ENCODE measurements at places on chromosomes 5 and 9.

- DNase-seq = no peak
Observed at GRCh38 chr5:44260793-44261192, 128.4 kb downstream of the FGF10 start.

- DNase-seq = no peak
Observed at GRCh38 chr5:24606971-24607370, 37.8 kb downstream of the CDH10 start.

DNA sequence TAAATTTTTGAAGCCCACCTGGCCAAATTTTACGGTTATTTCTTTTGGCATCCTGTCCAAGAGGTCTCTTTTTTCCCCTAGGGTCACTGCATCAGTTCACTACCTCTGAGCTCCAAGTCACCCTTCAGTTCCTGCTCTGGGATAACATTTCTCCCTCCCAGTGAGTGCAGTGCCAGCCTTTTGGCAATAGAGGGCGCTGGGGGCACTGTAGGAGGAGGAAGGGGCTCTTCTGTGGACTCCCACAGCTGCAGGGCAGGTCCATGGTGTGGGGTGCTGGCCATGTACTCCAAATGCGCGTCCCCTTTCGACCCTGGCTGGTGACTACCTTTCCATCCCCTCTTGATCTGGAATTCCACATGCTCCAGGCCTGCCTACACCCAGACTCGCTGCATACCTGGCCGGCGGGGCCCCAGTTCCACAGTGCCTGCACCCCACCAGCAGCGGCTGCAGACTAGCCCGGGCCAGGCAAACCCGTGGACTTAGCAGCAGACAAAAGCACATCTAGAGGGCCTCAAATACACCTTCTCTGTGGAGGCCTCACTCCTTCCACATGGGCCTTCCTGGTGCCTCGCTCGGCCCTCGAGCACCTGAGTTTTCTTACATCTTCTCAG is 20.3 kb upstream of the NINJ1 start:
- no peak for DNase-seq

DNA sequence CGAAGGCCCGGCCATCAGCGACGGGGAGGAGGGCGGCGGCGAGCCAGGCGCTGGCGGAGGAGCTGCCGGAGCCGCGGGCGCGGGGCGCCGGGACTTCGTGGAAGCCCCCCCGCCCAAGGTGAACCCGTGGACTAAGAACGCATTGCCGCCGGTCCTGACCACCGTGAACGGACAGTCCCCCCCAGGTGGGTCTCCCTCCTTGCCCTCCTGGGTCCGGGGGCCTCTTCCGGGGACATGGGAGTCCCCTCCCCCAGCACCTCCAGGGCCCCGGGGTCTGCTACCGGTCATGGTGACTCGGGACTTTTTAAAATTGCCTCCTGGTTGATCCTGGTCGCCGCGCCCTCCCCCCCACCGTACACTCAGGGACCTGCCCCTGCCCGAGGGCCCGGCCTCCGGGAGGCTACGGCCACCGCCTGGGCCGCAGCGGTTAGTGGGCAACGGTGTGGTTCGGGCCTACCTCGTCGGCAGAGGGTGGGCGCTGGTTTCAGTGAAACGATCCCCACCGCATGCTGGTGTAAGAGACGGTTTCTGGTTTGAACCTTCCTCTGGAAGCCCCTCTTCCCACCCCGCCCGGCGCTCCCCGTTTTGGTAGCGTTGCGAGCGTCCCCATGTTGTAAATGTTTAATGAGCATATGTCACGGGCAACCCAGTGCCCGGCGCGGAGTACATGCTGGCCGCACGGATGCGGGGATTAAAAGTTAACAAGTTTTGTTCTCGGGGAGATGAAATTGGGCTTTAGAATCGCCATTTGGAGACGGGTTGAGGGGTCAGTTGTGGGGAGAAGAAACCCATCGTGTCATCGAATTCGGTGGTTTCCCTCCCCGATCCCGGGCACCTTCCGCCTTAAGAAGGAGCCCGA is 1.1 kb downstream of the LARP1 start:
- no peak for DNase-seq

DNA sequence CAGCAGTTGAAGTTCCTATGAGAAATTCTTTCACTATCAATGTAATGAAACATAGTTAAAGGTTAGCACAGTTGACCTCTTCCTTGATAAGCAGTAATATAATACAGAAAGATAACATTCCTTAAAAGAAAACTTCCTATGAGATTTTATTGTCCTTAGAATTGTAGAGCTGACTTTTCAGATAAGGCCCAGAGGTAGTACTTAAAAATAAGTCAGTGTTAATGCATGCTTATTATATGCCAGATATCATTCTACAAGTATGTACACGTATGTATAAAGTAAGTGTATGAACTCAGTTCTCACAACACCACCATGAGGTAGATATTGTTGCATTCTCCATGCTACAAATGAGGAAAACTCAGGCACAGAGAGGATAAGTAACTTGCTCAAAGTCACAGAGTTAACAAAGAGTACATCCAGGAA is 15.3 kb downstream of the AP3S1 start:
- no peak for DNase-seq

DNA sequence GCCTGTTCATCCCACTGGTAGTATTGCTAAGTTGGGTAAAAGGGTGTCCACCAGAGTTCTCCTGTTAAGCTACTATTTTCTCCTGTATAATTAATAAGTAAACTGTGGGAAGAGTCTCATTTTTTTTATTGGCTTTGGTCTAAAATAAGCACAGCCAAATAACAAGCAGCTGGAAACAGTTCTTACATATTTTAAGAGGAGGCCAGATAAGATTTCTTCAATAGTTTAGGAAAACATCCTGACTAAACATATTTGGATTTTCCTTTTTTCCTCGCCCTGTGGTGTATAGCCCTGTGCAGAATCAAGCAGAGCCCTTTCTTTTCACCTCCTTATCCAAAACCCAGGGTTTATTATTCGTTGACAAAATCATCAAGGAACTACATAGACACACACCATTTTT is 122.2 kb upstream of the ZNF608 start:
- no peak for DNase-seq

- no peak for DNase-seq
Observed at GRCh38 chr5:15612915-15613635, 113.1 kb downstream of the FBXL7 start.

DNA sequence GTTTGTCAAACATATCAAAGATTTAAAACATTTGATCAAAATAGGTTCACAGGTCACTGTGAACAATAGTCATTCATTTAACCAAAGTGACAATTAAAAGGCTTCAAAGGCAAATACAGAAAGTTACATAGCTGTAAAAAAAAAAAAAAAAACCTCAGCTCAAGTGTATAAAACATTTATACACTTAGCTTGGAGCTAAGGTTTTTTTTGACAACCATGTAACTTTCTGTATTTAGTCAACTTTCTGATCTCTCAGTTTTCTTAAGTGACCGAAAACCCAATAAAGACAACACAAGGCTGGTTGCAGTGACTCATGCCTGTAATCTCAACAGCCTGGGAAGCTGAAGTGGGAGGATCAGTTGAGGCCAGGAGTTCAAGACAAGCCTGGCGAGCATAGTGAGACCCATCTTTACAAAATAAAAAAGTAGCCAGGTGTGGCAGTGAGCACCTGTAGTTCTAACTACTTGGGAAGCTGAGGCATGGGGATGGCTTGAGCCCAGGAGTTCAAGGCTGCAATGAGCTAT is 16.4 kb upstream of the UBTD2 start:
- DNase-seq = no peak

DNA sequence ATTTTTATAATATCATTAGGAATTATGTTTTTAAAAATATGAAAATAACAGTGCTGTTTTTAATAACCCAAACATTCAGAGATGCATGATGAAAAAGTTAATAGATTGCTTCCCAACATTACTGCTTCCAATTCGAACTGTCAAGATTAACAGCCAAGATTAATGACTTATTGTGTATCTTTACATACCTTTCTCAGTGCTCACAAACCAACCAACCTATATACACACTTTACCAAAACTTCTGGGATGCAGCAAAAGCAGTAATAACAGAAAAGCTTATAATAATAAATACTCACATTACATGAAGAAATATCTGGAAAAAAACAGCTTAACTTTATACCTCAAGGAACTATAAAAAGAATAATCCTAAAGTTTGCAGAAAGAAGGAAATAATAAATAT is 82.1 kb downstream of the TMEM232 start:
- DNase-seq = no peak

- no peak for DNase-seq
Observed at GRCh38 chr5:28822071-28822470, 1783.7 kb upstream of the CDH9 start.

DNA sequence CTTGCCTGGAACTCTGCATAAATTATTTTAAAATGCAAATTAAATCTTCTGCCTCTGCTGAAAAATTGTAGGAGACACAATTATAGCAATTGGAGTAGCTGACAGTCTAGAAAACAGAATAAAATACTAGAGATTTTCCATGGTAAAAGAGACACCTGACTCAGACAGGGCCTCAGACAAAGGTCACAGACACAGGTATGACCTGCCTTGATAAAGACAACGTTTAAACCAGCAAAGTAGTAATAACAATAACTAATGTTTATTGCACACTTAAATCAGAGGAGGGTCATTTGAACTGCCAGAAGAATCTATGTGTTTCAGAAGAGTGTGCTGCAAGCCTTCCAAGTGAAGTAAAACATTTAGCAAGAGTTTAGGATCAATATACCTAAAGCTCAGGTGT is 3.9 kb downstream of the SOWAHA start:
- no peak for DNase-seq

DNA sequence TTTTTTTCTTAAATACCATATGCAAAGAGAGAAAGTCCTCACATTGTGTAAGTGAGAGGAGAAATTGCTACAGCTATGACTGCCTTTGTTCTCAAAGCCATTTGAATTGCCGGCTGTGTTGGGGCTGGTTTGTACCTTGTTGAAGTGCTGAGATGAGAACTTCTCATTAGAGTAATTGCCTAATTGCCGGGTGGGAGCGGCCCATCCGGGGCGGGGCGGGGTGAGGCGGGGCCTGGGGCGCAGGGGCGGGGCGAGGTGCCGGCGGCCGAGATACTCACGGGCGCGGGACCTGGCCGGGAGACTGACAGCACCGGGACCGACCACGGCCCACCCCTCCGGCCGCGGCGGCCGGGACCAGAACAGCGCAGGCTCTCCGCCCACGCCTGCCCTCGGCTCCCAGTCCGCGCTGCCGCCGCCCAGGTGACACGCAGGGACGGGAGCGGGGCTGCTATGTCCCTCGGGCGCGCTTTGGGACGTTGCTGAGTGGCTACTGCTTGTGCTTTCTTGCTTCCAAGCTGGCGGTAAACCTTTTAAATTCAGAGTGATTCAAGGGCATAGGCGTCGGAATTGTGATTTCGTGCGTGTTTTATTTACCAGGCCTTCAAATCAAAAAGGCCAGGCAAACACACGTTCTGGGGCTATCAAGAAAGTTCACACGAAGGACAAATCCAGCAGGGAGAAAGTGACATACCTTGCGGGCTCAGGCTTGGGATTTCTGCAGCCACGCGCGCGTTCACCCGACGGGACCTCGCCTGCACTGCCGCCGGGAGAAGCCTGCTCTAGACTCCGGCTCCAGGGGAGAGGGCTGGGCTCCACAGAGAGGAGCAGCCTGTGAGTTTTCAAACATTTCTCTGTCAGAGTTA is 269.1 kb downstream of the FANCC start:
- DNase-seq = no peak

DNA sequence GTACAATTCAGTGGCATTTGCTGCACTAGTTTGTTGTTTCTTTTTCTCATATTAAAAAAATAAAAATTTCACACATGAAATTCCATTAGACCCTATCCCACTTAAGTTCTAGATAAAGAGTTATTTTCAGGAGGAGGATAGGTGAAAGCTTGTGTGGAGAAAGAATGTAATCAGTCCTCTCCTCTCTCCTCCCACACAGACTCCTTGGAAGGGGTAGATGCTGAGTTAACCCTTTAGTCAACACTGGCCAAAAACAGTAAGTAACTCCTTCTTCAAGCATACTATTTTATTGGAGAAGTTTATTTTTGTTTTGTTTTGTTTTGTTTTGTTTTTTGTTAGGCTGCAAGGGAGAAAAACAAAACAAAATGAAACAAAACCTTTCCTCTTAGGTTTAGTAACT is 30.6 kb upstream of the LMNB1 start:
- DNase-seq = no peak

DNA sequence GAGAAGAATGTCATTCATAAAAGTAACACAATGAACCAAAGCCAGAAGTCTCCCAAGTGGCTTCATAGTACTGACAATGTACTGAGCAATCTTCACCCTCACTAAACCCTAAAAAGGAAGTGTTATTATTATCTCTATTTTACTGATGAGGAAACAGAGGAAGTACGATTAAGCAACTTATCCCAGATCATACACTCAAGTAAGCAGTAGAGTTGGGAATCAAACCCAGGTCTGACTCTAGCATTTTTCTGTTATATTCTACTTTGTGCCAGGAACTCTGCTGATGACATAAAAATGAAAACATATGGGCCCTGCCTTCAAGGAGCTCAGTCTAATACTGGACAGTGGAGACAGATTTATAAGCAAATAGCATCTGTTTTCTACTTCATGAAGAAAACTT is 109.2 kb downstream of the RAPGEF6 start:
- no peak for DNase-seq

GRCh38 chr5:121086671-121087070 is 622.6 kb downstream of the PRR16 start:
- no peak for DNase-seq

DNA sequence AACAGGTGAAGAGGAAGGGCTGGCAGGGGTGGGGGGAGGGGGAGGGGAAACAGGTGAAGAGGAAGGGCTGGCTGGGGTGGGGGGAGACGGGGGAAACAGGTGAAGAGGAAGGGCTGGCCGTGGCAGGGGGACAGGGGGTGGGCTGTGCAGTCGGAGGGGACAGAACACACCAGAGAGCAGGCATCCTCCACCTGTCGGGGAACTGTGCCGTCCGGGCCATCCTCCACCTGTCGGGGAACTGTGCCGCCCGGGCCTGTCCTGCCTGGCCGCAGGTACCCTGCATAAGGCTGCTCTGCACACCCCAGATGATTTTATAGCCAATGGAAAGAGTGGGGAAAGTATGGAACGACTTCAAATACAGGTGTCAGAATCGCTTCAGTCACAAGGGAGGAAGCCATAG is 32.5 kb upstream of the PPP1R26 start:
- no peak for DNase-seq

- DNase-seq = no peak
Observed at GRCh38 chr5:38417658-38418017, 138.8 kb downstream of the LIFR start.

DNA sequence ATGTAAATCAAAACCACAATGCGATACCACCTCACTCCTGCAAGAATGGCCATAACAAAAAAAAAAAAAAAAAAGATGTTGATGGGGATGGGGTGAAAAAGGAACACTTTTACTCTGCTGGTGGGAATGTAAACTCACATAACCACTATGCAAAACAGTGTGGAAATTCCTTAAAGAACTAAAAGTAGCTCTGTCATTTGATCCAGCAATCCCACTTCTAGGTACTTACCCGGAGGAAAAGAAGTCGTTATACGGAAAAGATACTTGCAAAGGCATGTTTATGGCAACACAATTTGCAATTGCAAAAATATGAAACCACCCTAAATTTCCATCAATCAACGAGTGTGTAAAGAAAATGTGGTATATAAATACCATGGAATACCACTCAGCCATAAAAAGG is 205.0 kb downstream of the TENT4A start:
- DNase-seq = no peak

GRCh38 chr9:36006549-36007315 is 30.0 kb upstream of the RECK start:
- no peak for DNase-seq

GRCh38 chr5:142319560-142320429 is 5.0 kb downstream of the SPRY4 start:
- DNase-seq = no peak

Data from HFF-Myc (cell line).